ENCODE measurements at places on chromosomes 4 and X. TPM values are rescaled to one million over a fixed set of nuclear protein-coding genes. Genes with fewer than 3 reads are reported as not detected.

GRCh38 chr4:10715696-10716095, 31.1 kb upstream of the CLNK start:
- no peak for DNase-seq
- H3K27me3 ChIP-seq, result no peaks in the 10 kb centered on the region
- no peak overlapping the region for H3K4me3 ChIP-seq
- H3K4me1 ChIP-seq, result no peaks in the 10 kb centered on the region
- H3K36me3 ChIP-seq, result no peaks in the 10 kb centered on the region

GRCh38 chrX:10173331-10173900, 16.6 kb downstream of the CLCN4 start:
- no peaks in the 10 kb centered on the region for H3K4me1 ChIP-seq
- no peaks in the 10 kb centered on the region for H3K36me3 ChIP-seq
- H3K27me3 ChIP-seq, result 0 out of 2 replicates have a peak, but pooled peaks cover 2% of the 10 kb centered on the region
- H3K4me3 ChIP-seq, result no peak overlapping the region
- no peak for DNase-seq

- H3K4me3 ChIP-seq, result no peak overlapping the region
These were observed 1274.7 kb downstream of the ADGRL3 start for GRCh38 chr4:62474802-62475201.

DNA sequence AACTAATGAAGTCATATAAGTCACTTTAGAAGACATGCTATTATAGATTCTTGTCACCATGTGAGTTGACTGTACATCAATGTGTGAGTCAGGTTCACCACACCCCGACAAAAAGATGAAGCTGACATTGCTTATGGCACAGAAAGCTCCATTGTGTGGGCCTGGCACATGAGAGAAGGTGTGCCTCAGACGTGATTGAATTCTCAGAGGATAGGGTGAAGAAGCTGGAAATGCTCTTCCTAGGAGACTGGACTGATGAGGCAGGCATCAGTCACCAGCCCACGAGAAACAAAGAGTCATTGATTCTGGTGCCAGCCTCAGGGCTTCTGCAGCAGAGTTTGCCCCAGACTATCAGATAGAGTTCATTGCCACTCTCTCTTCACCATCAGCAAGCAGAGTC, 35.9 kb upstream of the LRAT start:
- no peak overlapping the region for H3K4me3 ChIP-seq
- no peaks in the 10 kb centered on the region for H3K4me1 ChIP-seq
- H3K27me3 ChIP-seq, result no peaks in the 10 kb centered on the region

DNA sequence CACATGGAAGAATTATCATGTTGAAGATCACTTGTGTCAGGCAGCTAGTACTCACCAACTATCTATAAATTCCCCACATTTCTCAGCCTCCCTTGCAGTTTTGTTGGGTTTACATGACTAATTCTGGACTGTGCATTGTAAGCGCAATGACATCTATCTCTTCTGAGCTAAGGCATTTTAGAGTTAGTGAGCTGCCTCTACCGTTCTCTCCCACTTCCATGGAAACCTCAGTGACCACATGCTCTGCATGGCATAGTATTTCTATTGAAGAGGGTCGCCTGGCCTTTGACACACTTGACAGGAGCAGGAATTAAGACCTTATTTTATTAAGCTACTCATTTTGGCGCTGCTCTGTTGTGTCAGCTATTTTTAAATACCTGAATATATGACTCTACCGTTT, 67.5 kb upstream of the NPY2R start:
- no peak overlapping the region for H3K4me3 ChIP-seq
- no peak overlapping the region for H3K27ac ChIP-seq
- H3K4me1 ChIP-seq, result no peaks in the 10 kb centered on the region
- no peak for DNase-seq
- no peaks in the 10 kb centered on the region for H3K27me3 ChIP-seq

- H3K27ac ChIP-seq, result no peak overlapping the region
- no peaks in the 10 kb centered on the region for H3K27me3 ChIP-seq
- no peak overlapping the region for H3K4me3 ChIP-seq
- no peak for DNase-seq
- no peaks in the 10 kb centered on the region for H3K4me1 ChIP-seq
These were observed 428.2 kb upstream of the GALNT7 start for GRCh38 chr4:172740434-172740833.

DNA sequence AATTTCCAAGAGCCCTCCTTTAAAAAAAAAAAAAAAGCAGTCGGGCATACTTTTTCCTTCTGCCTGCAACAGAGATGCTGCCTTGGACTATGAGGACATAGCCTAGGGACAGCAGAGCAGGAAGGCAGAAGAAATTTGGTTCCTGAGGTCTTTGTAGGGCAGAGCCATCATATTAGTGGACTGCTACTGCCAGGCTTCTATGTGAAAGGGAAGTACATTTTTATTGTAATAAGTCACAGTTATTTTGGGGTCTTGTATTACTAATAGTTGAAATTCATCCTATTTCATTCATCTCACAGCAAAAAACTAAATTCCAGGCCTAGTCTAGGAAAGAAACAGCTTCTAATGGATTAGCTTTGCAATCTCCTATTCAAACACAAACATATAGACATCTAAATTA, 211.2 kb downstream of the NSUN7 start:
- DNase-seq, result no peak
- no peaks in the 10 kb centered on the region for H3K4me1 ChIP-seq
- H3K27me3 ChIP-seq, result no peaks in the 10 kb centered on the region
- no peak overlapping the region for H3K4me3 ChIP-seq
- no peaks in the 10 kb centered on the region for H3K36me3 ChIP-seq
- no peak overlapping the region for H3K27ac ChIP-seq

- H3K27ac ChIP-seq, result no peak overlapping the region
- no peaks in the 10 kb centered on the region for H3K4me1 ChIP-seq
- no peaks in the 10 kb centered on the region for H3K27me3 ChIP-seq
- no peak for DNase-seq
- H3K36me3 ChIP-seq, result no peaks in the 10 kb centered on the region
These were observed 24.7 kb downstream of the TSPAN6 start for GRCh38 chrX:100611951-100612350.

GRCh38 chrX:13742397-13743176, 8.0 kb downstream of the OFD1 start:
- peak overlapping the region; percentile 19 for H3K4me3 ChIP-seq
- H3K36me3 ChIP-seq, result peaks cover 10% of the 10 kb centered on the region
- no peaks in the 10 kb centered on the region for H3K27me3 ChIP-seq
- H3K4me1 ChIP-seq, result peaks cover 23% of the 10 kb centered on the region
- H3K27ac ChIP-seq, result peak overlapping the region; percentile 62
- peak; percentile 91 for DNase-seq

DNA sequence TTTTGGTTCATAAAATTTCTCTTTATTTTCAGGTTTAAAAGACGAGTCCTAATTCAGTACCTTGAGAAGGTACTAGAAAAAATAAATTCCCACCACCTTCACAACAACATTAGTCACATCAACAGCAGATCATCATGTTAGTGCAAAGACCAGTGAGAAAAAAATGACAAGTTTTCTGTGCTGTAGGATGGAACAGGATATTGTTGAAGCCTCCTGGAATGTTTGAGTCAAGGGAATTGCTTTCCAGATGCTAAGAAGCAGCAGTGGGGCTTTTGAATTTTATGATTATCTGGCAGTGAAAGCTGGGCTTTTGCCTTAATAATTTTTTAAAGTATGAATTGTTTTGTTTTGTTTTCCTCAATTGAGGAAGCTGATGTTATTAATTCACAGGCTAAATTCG, 61.0 kb downstream of the INTS6L start:
- no peaks in the 10 kb centered on the region for H3K36me3 ChIP-seq
- H3K27me3 ChIP-seq, result no peaks in the 10 kb centered on the region
- no peak for DNase-seq
- no peak overlapping the region for H3K4me3 ChIP-seq

- no peak overlapping the region for H3K4me3 ChIP-seq
- no peak overlapping the region for H3K27ac ChIP-seq
- H3K27me3 ChIP-seq, result no peaks in the 10 kb centered on the region
These were observed 147.7 kb downstream of the SH3KBP1 start for GRCh38 chrX:19739683-19740082.

GRCh38 chrX:19811807-19812604, 75.4 kb downstream of the SH3KBP1 start:
- peak overlapping the region; percentile 87 for H3K27ac ChIP-seq
- peaks cover 30% of the 10 kb centered on the region for H3K4me1 ChIP-seq
- H3K36me3 ChIP-seq, result no peaks in the 10 kb centered on the region
- no peak for DNase-seq
- no peak overlapping the region for H3K4me3 ChIP-seq

GRCh38 chr4:150135134-150135772, 57.0 kb downstream of the DCLK2 start:
- no peaks in the 10 kb centered on the region for H3K4me1 ChIP-seq
- H3K27me3 ChIP-seq, result no peaks in the 10 kb centered on the region
- H3K36me3 ChIP-seq, result no peaks in the 10 kb centered on the region

GRCh38 chr4:22170353-22170752, 221.8 kb upstream of the KCNIP4 start:
- H3K4me3 ChIP-seq, result no peak overlapping the region
- no peak for DNase-seq
- H3K27me3 ChIP-seq, result no peaks in the 10 kb centered on the region
- H3K27ac ChIP-seq, result no peak overlapping the region
- H3K4me1 ChIP-seq, result no peaks in the 10 kb centered on the region
- no peaks in the 10 kb centered on the region for H3K36me3 ChIP-seq

- no peak for DNase-seq
- H3K27ac ChIP-seq, result no peak overlapping the region
- H3K4me3 ChIP-seq, result no peak overlapping the region
- H3K27me3 ChIP-seq, result no peaks in the 10 kb centered on the region
- no peaks in the 10 kb centered on the region for H3K36me3 ChIP-seq
These were observed 7.9 kb downstream of the NDNF start for GRCh38 chr4:121064482-121064881.

- H3K4me1 ChIP-seq, result no peaks in the 10 kb centered on the region
- no peaks in the 10 kb centered on the region for H3K27me3 ChIP-seq
These were observed 105.4 kb upstream of the DIAPH2 start for GRCh38 chrX:96579252-96579651.

- H3K27me3 ChIP-seq, result no peaks in the 10 kb centered on the region
- H3K4me3 ChIP-seq, result no peak overlapping the region
- H3K36me3 ChIP-seq, result no peaks in the 10 kb centered on the region
- peaks cover 16% of the 10 kb centered on the region for H3K4me1 ChIP-seq
These were observed 4.8 kb upstream of the DAPP1 start for GRCh38 chr4:99811850-99812249.

- H3K27ac ChIP-seq, result no peak overlapping the region
- DNase-seq, result no peak
- H3K4me1 ChIP-seq, result no peaks in the 10 kb centered on the region
- H3K27me3 ChIP-seq, result no peaks in the 10 kb centered on the region
- H3K4me3 ChIP-seq, result no peak overlapping the region
These were observed 77.5 kb upstream of the INPP4B start for GRCh38 chr4:142923619-142924018.

Gene STARD8
- total RNA-seq, result 0.13 TPM

Gene LRP2BP
- total RNA-seq, result 0.62 TPM

Gene ARX
- total RNA-seq, result not detected

Gene NPY1R
- not detected for total RNA-seq
